MCF 10A (cell line): ENCODE measurements at places on chromosomes 2 and 18. TPM values are rescaled to one million over a fixed set of nuclear protein-coding genes. Genes with fewer than 3 reads are reported as not detected.
A peak's percentile ranks its signal among the peaks of the same experiment; 100 is the strongest.

DNA sequence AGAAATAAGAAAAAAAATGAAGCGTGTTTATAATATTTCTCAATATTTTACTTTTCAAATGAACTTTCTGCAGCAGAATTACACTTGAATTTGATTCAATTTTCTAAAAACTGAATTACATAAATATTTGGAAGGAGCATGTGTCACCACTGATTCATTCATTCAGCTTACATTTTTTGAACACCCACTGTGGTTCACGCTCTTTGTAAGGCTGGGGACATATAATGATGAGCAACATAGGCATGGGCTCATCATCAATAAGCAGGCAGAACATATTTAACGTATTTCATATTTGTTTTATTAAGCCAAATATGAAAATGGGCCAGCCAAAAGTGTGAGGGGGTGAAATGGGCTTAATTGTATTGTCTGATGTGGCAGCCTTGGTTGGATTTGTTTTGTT is 209.1 kb downstream of the CTNNA2 start:
- DNase-seq: no peak
- H3K27me3 ChIP-seq: no peaks in the 10 kb centered on the region
- H3K4me3 ChIP-seq: no peak overlapping the region
- peaks cover 22% of the 10 kb centered on the region for H3K4me1 ChIP-seq
- H3K27ac ChIP-seq: no peak overlapping the region

DNA sequence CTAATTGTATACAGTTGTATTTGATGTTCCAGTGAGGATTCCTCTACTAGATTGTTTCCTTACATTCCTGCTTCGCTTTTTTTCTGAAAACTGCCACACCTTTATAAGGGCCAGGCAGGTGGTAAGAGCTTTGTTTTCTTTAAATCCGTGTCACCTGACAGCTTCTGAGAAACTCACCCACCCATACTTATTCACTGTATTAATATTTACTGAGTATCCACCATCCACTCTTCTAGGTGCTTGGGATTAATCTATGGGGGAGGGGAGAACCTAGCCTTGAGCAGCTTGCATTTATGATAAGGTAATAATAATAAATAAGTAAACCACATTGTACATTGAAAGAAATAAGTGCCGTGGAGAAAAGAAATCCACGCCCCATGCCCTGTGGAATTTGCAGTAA is 174.7 kb upstream of the AGAP1 start:
- H3K4me1 ChIP-seq: no peaks in the 10 kb centered on the region
- no peaks in the 10 kb centered on the region for H3K36me3 ChIP-seq
- DNase-seq: no peak
- H3K27ac ChIP-seq: no peak overlapping the region
- no peaks in the 10 kb centered on the region for H3K27me3 ChIP-seq
- no peak overlapping the region for H3K4me3 ChIP-seq

DNA sequence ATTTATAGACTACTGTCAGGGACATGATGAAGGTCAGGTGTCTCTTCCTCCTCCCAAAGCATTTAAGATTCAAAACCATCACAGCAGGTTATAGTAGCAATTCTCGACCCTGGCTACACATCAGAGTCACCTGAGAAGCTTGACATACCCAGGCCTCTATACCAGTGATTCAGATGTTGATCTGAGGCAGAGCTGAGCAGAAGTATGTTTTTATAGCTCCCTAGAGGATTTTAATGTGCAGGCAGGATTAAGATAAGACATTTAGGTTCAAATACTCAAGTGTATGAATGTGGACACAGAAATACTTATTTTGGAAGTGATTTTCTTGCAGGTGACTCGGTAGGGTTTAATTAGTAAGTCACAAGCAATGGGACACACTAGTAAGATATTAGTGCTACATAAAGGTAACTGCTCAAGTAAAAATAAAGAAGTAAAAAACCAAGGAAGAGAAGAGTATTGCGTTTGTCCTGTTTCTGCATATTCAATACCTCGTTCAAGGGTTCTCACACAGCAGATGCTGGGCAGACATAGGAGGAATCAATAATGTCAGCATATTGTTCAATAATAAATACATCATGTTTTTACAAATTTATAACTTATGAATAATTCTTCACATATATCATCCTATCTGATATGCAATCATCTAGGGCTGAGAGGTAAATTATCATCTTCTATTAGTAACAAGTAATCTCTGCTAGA is 7.0 kb downstream of the GCFC2 start:
- H3K27ac ChIP-seq: no peak overlapping the region
- H3K27me3 ChIP-seq: no peaks in the 10 kb centered on the region
- H3K36me3 ChIP-seq: peaks cover 70% of the 10 kb centered on the region

- H3K27ac ChIP-seq: no peak overlapping the region
- H3K4me3 ChIP-seq: no peak overlapping the region
- no peak for DNase-seq
- H3K36me3 ChIP-seq: no peaks in the 10 kb centered on the region
- H3K27me3 ChIP-seq: peaks cover 61% of the 10 kb centered on the region
Measured at GRCh38 chr2:174730698-174731018, 33.6 kb downstream of the CHRNA1 start.

DNA sequence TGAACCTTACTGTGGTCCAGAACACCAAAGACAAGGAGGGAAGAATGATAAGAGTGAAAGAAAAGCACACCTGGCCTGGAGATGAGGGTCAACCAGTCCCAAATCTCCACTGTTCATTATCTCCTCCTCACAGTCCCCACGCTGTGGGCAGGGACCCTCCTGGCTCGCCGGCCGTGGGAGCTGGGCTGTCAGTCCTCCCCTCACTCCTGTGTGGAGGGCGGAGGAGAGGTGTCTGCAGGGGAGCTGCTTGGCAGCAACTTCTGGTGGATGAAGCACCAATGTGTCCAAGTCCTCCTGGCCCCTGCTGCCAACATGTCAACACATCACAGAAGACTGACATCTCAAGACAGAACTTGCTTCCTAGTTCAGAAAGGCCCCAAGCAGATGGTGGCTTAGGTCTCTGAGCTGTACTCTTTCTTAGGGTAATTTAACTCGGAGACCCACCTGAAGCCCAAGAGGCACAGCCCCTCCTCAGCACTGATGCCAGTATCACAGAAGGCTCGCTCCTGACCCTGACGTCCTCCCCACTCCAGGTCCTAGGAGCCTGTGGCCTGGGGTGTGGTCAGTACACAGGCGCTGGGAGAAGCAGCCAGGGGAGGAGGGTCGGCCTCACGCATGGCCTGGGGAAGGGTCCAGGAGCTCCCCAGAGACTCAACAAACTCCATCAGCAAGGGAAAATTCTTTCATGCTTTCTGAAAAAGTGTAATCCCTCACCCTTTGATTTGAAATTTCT is 54.5 kb downstream of the PARD6G start:
- H3K27me3 ChIP-seq: no peaks in the 10 kb centered on the region
- no peak overlapping the region for H3K27ac ChIP-seq
- H3K4me1 ChIP-seq: no peaks in the 10 kb centered on the region
- H3K36me3 ChIP-seq: peaks cover 12% of the 10 kb centered on the region
- H3K4me3 ChIP-seq: no peak overlapping the region

DNA sequence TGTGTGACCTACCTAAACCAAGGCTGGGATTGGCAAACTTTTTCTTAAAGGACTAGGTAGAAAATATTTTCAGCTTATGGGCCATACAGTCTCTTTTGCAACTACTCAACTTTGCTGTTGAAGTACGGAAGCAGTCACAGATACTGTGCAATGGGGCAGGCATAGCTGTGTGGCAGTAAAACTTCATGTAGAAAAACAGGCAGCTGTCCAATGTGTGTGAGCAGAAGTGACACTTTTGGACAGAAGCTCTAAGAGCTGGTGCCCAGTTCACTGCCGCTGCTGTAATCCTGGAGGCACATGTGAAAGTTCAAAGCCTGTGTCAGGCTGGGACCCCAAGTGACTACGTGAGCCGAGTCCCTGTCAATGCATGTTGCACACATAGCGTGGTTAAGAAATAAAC is 46.7 kb downstream of the MAPK4 start:
- H3K27me3 ChIP-seq: peaks cover 6% of the 10 kb centered on the region
- H3K27ac ChIP-seq: no peak overlapping the region
- peaks cover 5% of the 10 kb centered on the region for H3K4me1 ChIP-seq
- H3K36me3 ChIP-seq: no peaks in the 10 kb centered on the region
- H3K4me3 ChIP-seq: no peak overlapping the region
- no peak for DNase-seq

DNA sequence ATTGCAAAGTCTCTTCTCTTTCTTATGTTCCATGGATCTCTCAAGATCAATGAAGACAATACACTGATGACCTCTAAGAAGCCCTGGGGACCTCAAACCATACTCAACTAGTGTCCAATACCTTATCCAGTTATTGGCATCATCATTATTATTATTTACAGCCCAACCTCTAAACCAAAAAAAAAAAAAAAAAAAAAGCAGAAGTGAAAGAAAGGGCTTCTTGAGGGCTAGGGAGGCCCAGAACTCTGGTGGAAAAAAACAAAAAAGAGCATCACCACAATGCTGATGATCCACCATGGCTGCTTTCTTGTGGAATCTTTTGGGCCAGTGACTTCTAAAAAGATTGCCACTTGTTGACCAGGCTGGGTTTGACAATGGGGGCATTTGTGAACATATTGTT is 324.9 kb downstream of the LPIN1 start:
- no peak overlapping the region for H3K27ac ChIP-seq
- H3K27me3 ChIP-seq: no peaks in the 10 kb centered on the region
- no peak overlapping the region for H3K4me3 ChIP-seq
- H3K4me1 ChIP-seq: peaks cover 1% of the 10 kb centered on the region
- no peak for DNase-seq
- no peaks in the 10 kb centered on the region for H3K36me3 ChIP-seq

GRCh38 chr2:3159782-3160545 is 217.7 kb downstream of the EIPR1 start:
- no peak overlapping the region for H3K4me3 ChIP-seq
- peaks cover 6% of the 10 kb centered on the region for H3K36me3 ChIP-seq
- DNase-seq: no peak
- H3K27ac ChIP-seq: no peak overlapping the region
- no peaks in the 10 kb centered on the region for H3K27me3 ChIP-seq

- DNase-seq: no peak
- no peak overlapping the region for H3K4me3 ChIP-seq
- H3K36me3 ChIP-seq: peaks cover 4% of the 10 kb centered on the region
- no peaks in the 10 kb centered on the region for H3K27me3 ChIP-seq
- peaks cover 7% of the 10 kb centered on the region for H3K4me1 ChIP-seq
Measured at GRCh38 chr2:180790891-180791290, 189.5 kb upstream of the UBE2E3 start.

GRCh38 chr2:151767536-151767935 is 33.3 kb upstream of the NEB start:
- no peaks in the 10 kb centered on the region for H3K4me1 ChIP-seq
- H3K4me3 ChIP-seq: no peak overlapping the region

GRCh38 chr2:186889101-186889879 is 40.3 kb upstream of the ZSWIM2 start:
- peaks cover 27% of the 10 kb centered on the region for H3K4me1 ChIP-seq
- DNase-seq: peak; percentile 56
- no peaks in the 10 kb centered on the region for H3K36me3 ChIP-seq
- H3K4me3 ChIP-seq: no peak overlapping the region
- H3K27ac ChIP-seq: no peak overlapping the region

GRCh38 chr2:65025453-65026123 is 30.6 kb upstream of the CEP68 start:
- no peak overlapping the region for H3K27ac ChIP-seq
- H3K4me3 ChIP-seq: no peak overlapping the region
- peaks cover 4% of the 10 kb centered on the region for H3K36me3 ChIP-seq
- DNase-seq: no peak
- H3K4me1 ChIP-seq: peaks cover 11% of the 10 kb centered on the region
- no peaks in the 10 kb centered on the region for H3K27me3 ChIP-seq

GRCh38 chr2:234587341-234588053 is 90.6 kb upstream of the ARL4C start:
- H3K27ac ChIP-seq: no peak overlapping the region
- H3K4me1 ChIP-seq: no peaks in the 10 kb centered on the region
- H3K27me3 ChIP-seq: peaks cover 12% of the 10 kb centered on the region
- no peak for DNase-seq
- no peaks in the 10 kb centered on the region for H3K36me3 ChIP-seq

- peaks cover 29% of the 10 kb centered on the region for H3K4me1 ChIP-seq
- H3K4me3 ChIP-seq: no peak overlapping the region
- no peak for DNase-seq
- H3K27me3 ChIP-seq: no peaks in the 10 kb centered on the region
Measured at GRCh38 chr18:70385474-70385873, 96.6 kb downstream of the SOCS6 start.

GRCh38 chr2:180208841-180209240 is 201.7 kb upstream of the CWC22 start:
- H3K4me1 ChIP-seq: peaks cover 14% of the 10 kb centered on the region
- no peaks in the 10 kb centered on the region for H3K36me3 ChIP-seq
- H3K27ac ChIP-seq: peak overlapping the region; percentile 79
- H3K4me3 ChIP-seq: no peak overlapping the region

DNA sequence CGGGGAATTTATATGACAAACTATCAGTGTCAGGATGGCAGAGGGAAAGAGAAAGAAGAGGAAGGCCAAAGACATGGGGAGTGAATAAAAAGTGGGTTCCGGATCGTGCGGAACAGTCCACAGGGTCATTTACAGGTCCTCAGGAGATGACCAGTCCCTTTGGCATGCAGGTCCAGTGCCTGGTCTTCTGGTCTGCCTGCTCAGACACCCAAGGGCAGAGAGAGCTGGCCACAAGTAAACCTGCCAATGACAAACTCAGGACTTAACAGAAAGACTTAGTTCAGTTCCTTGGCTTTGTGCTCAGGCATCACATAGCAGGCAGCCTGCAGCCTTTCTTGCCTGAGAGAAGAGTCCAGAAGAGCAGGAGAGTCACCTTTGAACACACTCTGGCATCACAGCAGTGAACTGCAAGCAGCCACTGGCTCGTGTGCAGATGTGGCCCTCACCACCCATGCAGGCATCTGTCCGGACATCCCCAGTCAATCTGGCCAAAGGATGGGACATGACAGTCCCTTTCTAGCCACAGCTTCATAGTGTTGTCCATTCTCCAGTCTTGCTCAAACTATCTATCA is 14.0 kb downstream of the TMEM127 start:
- H3K4me3 ChIP-seq: no peak overlapping the region
- peak; percentile 81 for DNase-seq
- H3K27me3 ChIP-seq: no peaks in the 10 kb centered on the region
- H3K4me1 ChIP-seq: peaks cover 5% of the 10 kb centered on the region

- H3K4me1 ChIP-seq: no peaks in the 10 kb centered on the region
- DNase-seq: no peak
- H3K4me3 ChIP-seq: no peak overlapping the region
- H3K27ac ChIP-seq: no peak overlapping the region
Measured at GRCh38 chr18:45456090-45457021, 158.9 kb upstream of the SLC14A2 start.

DNA sequence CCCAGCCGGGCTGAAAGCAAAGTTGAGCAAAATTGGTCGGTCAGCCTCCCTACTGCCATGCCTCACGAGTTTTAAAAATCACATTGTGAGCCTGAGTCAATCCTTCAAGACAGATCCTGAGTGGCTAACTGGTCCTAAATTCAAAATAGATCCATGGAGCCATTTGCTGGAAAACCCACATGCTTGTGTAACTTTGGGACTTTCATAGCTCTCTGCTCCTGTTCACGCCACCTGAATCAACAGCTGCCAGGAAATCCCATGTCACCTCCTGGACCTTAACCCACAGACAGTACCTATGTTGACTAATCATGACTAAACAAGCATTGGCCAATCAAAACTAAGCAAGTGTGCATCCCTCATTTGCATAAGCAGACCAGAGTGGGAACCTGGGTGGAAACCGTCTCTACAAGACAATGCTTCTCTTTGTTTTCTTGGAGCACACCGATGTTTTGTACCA is 42.8 kb upstream of the LDLRAD4 start:
- H3K27me3 ChIP-seq: peaks cover 5% of the 10 kb centered on the region
- peak; percentile 16 for DNase-seq
- no peak overlapping the region for H3K4me3 ChIP-seq
- H3K4me1 ChIP-seq: no peaks in the 10 kb centered on the region
- H3K36me3 ChIP-seq: no peaks in the 10 kb centered on the region

ZBTB7C gene
- total RNA-seq: 0.42 and 0.69 TPM in 2 replicates

NPPC gene
- total RNA-seq: not detected in 2 replicates

CFAP65 gene
- total RNA-seq: not detected in 2 replicates

PNO1 gene
- 27.9 and 35.0 TPM in 2 replicates for total RNA-seq

SLC4A5 gene
- 0.12 and 0.70 TPM in 2 replicates for total RNA-seq

GCG gene
- total RNA-seq: not detected in 2 replicates
